Epithelial cell of proximal tubule (primary cell): ENCODE measurements at places on chromosomes 6 and 20.

DNA sequence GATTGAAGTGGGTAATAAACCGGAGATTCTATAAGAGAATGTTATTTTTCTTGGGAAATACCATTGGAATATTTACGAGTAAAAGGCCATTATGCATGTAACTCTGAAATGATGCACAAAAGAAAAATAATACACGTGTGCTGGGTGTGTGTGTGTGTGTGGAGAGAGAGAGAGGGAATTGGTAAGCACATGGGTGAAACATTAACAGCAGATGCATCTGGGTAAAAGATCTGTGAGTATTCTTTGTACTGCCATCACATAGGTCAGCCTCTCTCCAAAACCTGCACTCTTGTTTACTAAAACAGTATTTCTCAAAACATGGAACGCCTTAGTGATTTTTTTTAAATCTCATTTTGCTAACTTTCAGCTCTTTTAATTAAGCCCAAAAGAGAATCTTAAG lies 28.9 kb downstream of the EYA2 start:
- DNase-seq: no peak

- no peak for DNase-seq
These were observed 323.9 kb downstream of the LAMA2 start for GRCh38 chr6:129206821-129207220.

DNA sequence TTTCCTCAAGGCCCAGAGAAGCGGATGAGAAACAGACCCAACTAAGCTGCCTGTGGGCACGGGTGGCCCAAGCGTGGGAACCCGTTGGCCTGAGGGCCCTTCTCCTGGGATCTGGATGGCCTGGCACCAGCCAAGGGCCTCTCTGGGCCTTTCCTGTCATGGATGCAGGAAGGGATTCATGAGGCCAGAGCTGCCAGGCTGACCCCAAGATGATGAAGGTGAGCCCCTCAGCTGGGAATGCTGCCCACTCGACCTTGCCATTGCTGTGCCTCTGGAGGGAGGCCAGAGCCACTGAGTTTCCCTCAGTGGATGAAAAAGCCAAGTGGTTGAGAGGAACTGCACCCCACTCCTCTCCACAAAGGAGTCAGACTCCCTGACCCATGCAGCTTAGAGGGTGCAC lies 171.2 kb downstream of the VEGFA start:
- no peak for DNase-seq

- peak; percentile 40 for DNase-seq
These were observed 19.1 kb upstream of the TMEM217 start for GRCh38 chr6:37277001-37277409.

DNA sequence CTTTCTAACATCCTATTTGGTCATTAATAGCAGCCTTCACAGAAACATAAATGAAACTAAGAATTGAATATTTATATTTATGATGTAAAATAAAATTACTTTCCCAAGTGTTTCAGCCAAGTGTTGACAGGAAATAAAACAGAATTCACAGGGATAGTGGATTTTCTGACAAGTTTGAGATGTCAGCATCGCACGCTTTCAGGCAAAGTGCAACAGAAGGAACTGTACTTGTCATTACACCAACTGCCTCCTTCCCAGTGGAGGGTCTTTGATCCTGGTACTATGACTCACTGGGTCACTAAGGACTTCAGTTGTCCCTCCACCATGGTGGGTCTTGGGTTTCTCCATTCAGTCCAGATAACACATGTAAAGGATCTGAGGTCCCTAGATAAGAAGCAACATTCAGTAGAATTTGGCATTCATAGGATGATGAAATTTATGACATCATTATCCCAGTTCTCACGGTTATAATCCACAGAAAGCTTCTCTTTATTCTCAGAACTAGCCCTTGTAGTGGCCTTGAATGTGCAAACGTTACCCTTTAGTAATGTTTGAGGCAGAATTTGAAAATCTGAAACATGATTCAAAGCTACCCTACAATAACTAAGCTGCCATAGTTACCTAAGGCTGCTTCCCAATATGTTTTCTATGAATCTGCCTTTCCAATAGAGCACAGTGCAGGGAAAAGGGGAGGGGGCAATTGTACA lies 3.8 kb upstream of the TNFAIP3 start:
- DNase-seq: no peak

DNA sequence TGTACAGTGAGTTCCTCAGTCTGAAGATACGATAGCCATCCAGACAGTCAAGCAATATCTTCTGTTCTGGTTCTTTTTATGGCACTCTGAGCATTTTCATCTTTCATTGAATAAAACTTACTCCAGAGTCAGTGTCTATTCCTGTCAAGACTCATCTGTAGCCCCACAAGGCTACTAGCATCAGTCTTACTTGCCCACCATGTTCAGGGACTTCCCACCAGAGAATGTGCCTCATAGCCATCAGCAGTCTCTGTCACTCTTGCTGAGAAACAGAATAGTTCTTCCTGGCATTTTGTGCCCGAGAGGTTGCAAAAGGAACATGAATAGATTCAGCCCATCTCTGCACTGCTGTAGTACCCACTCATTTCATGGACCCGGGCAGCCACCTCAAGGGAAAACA lies 12.7 kb upstream of the DCBLD1 start:
- no peak for DNase-seq

DNA sequence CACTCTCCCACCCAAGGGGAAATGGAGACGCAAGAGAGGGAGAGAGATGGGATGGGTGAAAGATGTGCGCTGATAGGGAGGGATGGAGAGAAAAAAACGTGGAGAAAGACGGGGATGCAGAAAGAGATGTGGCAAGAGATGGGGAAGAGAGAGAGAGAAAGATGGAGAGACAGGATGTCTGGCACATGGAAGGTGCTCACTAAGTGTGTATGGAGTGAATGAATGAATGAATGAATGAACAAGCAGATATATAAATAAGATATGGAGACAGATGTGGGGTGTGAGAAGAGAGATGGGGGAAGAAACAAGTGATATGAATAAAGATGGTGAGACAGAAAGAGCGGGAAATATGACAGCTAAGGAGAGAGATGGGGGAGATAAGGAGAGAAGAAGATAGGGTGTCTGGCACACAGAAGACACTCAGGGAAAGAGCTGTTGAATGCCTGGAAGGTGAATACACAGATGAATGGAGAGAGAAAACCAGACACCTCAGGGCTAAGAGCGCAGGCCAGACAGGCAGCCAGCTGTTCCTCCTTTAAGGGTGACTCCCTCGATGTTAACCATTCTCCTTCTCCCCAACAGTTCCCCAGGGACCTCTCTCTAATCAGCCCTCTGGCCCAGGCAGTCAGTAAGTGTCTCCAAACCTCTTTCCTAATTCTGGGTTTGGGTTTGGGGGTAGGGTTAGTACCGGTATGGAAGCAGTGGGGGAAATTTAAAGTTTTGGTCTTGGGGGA lies 754 bp downstream of the TNF start:
- no peak for DNase-seq

DNA sequence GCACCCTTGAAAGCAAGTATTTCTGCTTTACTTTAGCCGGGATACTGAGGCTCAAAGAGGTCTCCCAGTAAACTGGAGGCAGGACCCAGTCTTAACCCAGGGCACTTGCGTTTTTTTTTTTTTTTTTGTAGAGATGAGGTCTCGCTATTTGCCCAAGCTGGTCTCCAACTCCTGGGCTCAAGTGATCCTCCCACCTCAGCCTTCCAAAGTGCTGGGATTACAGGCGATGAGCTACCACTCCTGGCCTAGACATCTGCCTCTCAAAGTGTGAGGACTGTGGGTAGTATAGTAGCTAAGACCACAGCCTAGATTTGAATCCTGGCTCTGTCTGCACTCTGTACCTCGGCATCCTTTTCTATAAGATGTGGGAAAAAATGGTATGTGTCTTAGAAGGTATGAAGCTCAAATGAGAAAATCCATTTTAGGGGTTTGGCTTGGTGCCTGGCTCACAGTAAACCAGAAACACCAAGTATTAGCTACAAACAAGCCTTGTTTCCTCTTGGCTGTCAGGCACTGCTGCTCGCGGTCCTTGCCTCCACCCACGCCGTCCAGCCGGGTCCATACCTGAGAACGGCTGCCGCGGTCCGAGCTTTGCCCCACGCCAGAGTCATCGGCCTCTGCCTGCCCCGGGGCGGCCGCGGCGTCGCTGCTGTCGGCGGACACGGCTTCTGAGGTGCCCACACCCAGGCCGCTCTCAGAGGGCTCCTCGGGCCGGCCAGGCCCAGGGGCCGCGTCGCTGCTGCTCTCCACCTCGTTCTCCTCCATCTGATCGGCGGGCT lies 1.2 kb downstream of the ZNF335 start:
- DNase-seq: no peak

- DNase-seq: no peak
These were observed 115.7 kb upstream of the PRND start for GRCh38 chr20:4606051-4606450.

DNA sequence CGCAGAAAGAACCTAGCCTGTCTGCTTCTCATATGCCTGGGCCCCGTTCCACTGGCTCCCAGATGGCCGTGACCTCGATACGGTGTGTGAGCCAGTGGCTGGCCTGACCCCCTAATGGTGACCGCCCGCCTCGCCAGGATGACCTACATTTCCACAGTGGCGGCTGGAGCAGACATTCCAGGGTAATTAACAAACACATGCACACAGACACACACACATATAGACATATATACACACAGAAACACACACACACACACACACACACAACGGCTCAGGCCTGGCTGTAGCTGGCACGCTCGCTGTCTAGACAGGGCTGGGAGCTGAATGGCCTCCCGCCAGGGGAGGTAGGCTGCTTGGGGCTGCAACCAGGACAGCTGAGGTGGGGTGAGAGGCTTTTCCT lies 227.1 kb downstream of the ANKRD60 start:
- DNase-seq: no peak

DNA sequence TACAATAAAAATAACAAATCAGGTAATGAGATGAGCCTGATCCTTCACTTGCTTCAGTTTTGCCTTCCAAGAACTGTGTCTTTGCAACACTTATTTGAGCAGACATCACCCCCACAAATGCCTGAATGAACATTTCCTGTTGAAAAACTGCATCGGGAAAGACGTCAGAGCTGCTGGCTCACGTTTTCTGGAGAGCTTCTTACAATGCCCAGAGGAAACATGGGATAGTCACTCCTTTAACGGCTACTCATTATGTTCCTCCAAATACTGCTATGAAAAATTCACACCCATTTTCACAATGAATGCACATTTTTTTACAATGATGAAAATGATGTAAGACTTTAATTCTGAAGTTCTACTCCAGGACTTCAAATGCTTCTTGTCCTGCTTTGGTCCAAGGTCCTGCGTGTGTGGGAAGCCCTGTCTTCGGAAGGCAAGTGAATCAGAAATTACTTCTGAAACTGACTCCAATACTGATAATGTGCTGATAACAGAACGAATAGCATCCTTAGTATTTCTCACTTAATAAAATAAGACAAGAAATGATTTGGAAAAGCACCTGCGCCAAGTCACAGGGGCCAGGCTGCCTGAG lies 238.0 kb downstream of the ANKRD60 start:
- no peak for DNase-seq

DNA sequence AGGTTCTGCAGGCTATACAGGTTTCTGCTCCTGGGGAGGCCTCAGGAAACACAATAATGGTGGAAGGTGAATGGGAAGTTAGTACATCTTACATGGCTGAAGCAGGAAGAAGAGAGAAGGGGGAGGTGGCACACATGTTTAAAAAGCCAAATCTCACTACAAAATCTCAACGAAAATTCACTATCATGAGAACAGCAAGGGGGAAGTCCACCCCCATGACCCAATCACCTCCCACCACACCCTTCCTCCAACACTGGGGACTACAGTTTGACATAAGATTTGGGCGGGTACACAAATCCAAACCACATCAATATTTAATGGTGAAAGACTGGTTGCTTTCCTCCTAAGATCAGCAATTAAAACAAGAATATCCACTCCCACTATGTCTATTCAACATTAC lies 13.8 kb upstream of the POLR1H start:
- no peak for DNase-seq

DNA sequence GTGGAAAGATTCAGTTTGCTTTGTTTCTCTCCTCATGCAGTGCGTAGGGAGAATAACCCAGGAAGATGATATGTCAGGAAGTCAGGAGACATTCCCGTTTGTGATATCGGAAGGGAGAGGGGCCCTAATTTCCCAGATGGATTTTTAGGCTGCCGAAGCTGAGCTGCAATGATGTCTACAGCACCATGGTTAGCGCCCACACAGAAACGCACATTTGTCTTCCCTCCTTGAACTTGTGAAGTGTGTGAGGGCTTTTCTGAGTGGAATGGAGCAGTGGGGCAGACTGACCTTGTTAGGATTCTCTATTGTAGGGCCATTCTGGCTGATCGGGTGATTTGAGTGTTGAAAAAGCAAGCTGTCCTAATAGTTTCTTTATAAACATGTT lies 191.3 kb upstream of the ARG1 start:
- no peak for DNase-seq

- DNase-seq: no peak
These were observed 52.9 kb upstream of the FNDC1 start for GRCh38 chr6:159116343-159116742.

DNA sequence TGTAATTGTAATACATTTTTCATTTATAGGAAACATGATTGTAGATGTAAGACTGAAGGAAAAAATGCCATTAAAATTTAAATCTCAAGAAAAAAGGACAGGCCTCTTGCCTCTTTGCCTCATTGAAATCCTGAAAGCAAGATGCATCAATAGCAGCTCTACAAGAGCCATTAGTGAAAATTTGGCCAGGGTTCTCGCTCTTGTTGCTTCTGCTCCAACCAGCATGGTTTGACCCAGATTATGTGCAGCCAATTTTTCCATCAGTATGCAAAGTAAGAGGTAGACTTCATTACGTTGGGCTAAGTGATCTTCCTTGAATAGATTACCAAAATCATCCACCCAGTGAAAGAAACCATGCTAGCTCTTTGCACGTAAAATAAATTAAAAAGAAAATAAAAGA lies 106.6 kb downstream of the SGK1 start:
- no peak for DNase-seq

DNA sequence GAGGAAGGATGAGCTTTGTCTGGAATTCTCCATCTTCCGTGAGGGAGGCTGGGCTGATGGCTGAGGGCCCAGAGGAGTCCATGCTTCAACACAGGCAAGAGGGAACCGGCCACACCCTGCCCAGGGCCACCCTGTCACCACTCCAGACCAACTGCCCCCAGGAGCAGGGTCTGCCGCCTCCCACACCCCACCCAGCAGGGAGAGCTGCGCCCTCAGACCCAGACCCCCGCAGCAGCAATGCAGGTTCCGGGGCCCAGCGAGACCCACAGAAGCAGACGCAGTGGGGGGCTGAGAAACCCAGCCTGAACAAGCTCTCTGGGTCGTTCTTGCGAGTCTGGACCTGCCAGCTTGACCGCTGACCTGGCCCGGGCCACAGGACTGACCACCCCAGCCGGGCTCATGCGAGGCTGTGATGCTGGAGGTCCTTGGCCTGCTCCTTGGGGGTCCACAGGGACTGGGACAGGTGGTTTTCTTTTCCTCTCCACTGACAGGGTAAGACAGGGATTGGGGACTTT lies 25.0 kb downstream of the FRMD1 start:
- no peak for DNase-seq

GRCh38 chr20:20668639-20669038 lies 43.8 kb downstream of the RALGAPA2 start:
- no peak for DNase-seq
